Stimulated activated CD8-positive, alpha-beta memory T cell treated with anti-CD3 and anti-CD28 coated beads, Interleukin-2, amount 100 ng/mL, for 1 hour (primary cell): ENCODE measurements at places on chromosomes 5 and 9.

- DNase-seq = no peak
Measured at GRCh38 chr5:73663860-73664240, 37.9 kb downstream of the ARHGEF28 start.

DNA sequence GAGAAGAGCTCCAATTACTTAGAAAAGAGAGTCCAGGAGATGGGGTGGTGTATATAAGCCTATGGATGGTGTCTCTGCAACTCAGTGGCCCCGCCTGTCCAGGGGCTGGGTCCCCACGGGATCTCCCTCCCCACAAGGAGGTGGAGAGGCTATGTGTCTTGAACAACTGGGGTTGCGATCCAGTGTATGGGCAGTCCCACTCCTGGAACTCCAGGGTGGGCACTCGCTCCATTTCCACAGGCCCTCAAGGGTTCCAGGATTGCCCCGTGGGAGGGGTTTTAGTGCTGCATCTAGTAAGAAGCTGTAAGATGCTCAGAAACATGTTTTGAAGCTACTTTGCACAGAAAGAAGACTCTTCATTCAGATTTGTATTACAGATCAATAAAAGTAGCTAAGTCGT, 558 bp upstream of the SMAD5 start:
- DNase-seq = no peak

GRCh38 chr9:3948826-3949556, 350.9 kb downstream of the GLIS3 start:
- no peak for DNase-seq

DNA sequence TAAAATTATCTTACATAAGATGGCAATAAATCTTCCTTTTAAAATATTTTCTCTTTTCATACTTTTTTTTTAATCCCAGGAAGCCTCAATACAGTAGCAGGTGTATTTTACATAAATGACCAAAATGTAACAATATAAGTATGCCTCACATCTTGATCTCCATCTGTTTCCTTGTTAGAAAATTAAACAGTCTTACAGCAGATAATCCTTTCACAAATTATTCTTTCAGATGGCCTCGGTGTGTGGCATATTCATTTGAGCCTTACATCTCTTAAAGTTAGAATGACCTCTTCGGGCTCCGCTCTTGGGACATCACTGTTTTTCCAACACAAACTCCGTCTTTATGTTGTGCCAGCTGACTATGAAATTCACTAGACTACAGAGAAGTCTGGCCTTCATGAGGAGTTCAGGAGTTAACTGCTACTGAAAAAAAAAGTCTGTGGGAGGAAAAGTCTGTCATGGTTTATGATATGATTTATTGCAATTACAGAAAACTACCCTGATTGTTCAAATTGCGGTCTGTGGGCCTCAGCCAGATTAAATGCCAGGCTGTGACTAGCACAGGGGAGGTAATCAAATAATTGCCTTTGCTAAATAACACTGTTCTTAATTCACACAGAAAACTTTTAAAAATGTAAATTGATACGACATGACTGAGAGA, 292.9 kb upstream of the PUM3 start:
- no peak for DNase-seq

DNA sequence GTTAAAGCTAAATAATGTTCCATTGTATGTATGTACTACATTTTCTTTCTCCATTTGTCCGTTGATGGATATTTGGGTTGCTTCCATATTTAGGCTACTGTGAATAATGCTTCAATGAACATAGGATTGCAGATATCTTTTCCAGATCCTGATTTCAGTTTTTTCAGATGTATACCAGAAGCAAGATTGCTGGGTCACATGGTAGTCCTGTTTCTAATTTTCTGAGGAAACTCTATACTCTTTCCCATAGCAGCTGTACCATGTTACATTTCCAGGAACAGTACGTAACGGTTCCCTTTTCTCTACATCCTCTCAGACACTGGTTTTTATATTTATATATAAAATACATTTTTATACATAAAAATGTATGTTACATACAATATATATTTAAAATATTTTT, 121.8 kb downstream of the GCNT1 start:
- DNase-seq = no peak

- DNase-seq = no peak
Measured at GRCh38 chr5:162268694-162269481, 201.3 kb downstream of the GABRG2 start.

- DNase-seq = no peak
Measured at GRCh38 chr9:116360989-116361388, 207.4 kb downstream of the PAPPA start.

DNA sequence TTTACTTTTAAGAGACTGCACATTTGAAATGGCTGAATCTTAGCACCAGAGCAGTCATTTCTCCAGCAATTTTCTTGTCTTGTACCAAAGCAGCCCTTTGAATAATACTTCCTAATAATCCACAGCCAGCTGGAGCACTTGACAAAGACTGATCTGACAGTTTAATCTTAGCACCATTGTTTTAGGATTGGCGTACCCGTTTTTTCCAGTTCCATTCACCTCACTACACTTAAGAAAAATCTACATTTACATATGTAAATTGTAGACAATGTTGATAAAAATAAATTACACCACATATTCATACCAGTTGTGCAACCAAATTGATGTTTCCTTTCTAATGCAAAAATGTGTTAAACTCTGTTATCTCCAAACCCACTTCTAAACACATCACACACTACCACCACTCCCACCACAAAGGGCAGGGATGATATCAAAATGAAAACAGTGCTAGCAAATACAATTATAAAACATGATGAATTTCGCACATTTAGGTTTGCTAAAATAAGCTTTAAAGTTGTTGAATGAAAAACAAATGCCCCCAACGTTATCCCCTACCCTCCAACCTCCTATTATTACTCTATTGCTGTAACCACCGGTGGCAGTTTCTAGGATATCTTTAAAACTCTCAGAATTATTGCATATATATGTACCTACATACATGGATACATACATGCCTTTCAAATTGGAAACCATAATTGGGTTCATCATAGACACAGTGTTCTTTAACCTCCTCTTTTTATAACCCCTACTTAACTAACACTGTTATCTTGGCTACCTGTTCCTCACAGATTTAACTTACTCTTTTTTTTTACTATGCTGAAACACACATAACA, 21.5 kb downstream of the SERINC5 start:
- no peak for DNase-seq

- DNase-seq = no peak
Measured at GRCh38 chr9:85162822-85163221, 493.3 kb downstream of the NTRK2 start.
